Stimulated activated CD8-positive, alpha-beta memory T cell treated with anti-CD3 and anti-CD28 coated beads, Interleukin-4, amount 100 ng/mL, for 4 hours (primary cell): ENCODE measurements at places on chromosomes 2 and 18.

DNA sequence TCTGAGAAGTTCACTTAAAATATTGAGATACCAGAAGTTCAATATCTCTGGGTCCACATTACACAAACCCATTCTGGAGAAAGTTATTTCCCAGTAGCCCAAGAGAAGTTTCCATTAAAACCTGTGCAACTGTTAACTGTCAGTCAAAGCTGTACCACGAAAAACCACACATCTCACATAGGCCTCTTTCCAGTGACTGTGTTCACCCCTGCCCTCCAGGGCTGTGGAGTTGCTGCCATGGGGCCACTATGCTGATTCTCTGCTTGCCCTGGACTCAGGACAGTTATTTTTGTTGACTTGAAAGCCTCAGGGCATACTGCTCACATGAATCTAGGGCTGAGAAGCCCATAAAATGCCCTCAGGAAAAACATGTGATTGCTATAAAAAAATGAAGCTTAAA lies 153.8 kb downstream of the PIEZO2 start:
- DNase-seq: no peak

GRCh38 chr2:99088017-99088416 lies 53.5 kb upstream of the C2orf15 start:
- no peak for DNase-seq

DNA sequence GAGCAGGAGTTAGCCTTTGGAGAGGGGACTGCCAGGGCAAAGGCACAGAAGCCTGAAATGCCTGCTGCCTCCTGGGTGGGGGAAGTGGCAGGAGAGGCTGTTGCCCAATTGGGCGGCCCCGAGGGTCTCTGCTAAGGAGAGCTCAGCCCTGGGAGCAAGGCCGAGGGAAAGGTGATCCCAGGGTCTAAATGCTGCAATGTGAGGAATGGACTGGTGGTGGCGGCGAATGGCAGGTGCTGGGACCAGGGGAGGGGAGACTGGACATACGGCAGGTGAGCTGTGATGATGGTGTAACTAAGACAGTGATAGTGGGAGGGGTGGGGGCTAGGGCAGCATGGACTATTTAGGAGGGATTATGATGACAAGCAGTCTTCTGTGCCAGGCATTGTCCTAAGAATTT lies 104.0 kb downstream of the DYSF start:
- DNase-seq: no peak

DNA sequence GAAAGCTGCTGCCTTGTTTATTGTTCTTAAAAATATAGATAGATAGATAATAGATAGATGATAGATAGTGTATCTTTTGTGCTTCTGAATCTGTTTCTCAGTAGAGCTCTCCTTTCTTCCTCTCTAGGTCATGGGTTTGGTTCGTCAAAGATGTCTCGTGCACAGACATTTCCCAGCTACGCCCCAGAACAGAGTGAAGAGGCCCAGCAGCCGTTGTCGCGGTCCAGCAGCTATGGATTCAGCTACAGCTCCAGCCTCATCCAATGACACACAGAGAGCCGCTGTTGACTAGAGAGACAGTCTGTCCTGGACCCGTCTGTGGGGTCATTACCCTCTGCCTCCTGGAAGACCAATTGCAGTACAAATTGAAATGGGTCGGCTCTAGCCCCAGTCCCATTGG lies 106.6 kb downstream of the CD226 start:
- no peak for DNase-seq

GRCh38 chr2:131037398-131038257 lies 55.6 kb downstream of the FAM168B start:
- DNase-seq: no peak

- DNase-seq: no peak
Observed at GRCh38 chr2:126722546-126722945, 66.6 kb downstream of the GYPC start.

DNA sequence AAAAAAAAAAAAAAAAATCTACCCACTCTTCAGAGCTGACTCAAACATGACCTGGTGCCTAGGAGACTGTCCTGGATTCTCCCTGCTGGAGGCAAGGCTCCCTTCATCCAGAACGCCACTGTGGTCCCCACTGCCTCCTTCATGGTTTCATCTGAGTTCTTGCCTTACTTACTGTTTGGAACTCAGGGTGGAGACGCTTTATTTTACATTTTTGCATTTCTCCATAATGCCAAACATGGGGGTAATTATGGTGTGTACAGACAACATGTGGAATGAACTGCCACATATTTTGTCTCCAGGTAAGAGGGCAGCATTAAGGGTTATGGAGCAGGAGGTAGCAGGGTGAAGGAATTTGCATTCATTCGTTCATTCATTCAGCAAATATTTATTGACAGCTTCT lies 154.0 kb upstream of the MSH6 start:
- DNase-seq: no peak

DNA sequence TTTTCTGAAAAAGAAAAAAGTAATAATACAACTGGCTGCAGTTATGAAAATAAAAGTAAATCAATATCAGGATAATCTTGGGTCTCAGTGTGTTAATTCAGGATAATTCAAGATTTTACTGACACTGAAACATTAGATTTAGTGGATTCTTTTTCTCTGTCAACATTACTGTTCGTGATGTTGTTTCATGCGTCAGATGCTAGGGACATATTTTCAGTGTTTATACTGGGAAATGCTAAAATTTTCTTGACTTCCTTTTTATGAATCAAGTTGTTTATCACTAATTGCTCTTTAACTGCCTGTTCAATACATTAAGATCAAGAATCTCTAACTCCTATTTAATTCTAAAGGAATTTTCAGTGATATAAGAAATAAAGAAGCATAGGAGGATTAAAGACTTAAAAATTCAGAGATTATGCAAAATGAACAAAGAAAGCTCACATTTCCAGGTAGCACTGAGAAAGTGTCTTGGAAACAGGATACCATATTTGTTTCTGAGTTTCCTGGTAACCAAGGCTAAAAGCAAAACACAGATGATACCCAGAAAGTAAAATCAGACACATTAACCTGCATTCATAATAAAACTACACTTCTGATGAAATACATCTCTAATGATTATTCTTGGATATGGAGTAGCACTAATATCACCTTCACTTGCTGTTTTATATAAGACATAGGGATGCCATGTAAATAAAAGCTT lies 174.0 kb downstream of the ARL4C start:
- DNase-seq: no peak

GRCh38 chr2:85812094-85812735 lies 58.4 kb downstream of the ATOH8 start:
- DNase-seq: no peak

DNA sequence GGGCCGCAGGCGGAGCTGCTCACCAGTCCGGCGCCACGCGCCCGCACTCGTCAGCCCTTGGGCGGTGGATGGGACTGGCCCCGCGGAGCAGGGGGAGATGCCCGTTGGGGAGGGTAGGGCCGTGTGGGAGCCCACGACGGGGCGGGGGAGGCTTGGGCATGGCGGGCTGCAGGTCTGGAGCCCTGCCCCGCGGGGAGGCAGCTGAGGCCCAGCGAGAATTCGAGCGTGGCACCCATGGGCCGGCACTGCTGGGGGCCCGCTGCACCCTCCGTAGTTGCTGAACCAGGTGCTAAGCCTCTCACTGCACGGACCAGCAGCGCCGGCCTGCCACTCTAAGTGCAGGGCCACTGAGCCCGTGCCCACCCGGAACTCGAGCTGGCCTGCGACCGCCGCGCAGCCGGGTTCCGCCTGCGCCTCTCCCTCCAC lies 182.4 kb upstream of the ERBB4 start:
- no peak for DNase-seq

- DNase-seq: no peak
Observed at GRCh38 chr2:119276864-119277263, 53.2 kb downstream of the STEAP3 start.

GRCh38 chr2:13652531-13653313 lies 936.0 kb downstream of the TRIB2 start:
- no peak for DNase-seq
